ENCODE measurements at places on chromosomes 12 and 14.

DNA sequence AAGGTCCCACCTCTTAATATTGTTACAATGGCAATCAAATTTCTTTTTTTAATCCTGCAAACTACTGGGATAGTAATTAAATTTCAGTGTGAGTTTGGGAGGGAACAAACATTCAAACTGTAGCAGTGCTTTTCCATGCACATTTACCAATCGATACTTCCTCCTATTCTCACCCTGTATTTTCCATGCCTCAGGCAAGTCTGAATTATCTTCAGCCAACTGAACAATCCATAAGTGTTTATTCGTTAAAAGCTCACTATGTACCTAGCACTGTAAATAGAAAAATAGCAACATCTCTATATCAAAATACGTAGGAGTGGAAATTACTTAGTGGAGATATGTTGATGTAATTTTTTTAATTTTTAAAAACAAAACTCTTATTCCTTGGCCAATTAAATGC, 43.5 kb downstream of the CCDC177 start:
- no peak for DNase-seq

- no peak for DNase-seq
Observed at GRCh38 chr12:113684908-113685782, 213.5 kb upstream of the LHX5 start.

GRCh38 chr12:90058704-90059103, 350.1 kb upstream of the ATP2B1 start:
- DNase-seq, result no peak

DNA sequence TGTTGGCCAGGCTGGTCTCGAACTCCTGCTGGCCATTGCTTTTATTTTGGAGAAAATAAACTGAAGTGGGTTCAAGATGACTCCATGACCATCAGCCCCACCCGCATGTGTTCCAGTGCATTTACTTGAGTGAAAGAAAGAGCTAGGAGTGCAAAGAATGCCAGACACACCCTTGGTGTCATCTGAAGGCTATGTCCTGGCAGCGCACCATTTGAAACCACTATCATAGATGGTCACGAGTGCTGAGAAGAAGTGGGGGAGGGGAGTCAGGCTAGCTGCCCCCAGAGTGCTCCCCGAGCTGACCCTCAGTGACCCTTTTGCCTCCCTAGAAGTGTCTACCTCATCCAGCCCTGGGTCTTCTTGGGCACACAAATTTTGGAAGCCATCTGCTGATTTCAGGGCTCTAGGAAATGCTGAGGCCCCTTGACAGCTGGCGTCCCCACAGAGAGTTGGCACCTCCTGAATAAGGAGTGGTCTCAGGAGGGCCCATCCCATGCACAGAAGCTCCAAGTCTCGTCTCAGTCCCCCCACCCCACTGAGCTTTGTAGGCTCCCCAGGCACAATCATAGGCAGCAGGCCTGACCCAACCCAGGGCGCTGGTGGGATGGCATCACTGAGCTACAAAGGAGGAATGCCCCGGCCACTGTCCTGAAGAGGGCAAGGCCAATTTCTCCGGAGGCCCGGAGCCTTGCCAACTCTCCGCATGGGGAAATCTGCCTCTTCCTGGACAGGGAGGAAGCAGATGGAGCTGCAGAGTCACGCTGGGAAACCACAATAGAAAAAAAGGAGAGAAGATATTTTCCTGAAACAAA, 28.0 kb downstream of the PXN start:
- DNase-seq, result no peak

GRCh38 chr14:92037989-92038388, 1.9 kb downstream of the TRIP11 start:
- no peak for DNase-seq

DNA sequence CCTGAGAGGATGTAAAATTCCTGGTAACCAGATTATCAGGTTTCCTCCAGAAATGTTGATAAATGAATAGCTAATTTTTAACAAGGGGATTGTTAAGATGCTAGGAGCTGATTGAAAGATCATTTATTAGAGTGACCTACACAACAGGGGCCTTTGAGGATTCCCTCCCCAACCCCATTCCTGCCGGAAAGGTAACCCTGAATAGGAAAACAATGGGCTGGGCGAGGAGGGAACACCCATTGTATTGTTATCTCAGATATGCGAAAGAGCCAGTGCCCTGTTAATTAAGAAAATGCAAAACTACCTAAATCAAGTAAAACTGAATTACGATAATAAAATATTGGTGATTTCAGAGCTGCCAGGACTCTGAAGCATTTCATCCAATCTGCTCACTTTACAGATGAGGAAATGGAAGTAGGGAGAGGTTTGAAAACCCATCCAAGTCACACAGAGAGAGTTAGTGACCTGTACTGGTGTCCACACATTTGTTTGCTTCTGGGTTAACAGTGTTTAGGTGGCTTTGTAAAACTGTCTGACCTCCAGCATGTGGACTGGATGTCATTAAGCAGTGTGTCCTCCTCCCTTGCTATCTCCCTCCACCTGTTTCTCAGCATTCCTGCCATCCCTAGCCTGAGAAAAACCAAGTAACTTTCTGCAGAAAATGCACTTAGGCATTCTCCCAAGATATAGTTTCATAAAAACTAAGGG, 214.8 kb downstream of the TTC6 start:
- DNase-seq, result no peak

DNA sequence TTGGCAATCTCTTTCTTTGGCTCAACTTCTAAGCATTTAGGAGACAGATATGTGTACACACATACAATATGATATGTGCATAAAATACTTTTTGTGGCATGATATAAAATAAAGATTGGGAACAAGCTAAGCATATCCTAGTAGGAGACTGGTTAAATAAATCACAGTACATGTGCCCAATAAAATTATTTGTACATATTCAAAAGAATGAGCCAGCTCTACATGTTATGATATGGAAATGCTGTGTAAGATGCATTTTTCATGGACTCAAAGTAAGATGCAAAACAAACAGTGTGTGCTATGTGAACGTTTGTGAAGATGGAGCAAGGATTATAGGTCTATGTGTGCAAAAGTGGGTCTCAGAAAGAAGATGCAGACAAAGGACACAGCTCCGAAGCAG, 311.4 kb downstream of the TMEM132D start:
- no peak for DNase-seq

DNA sequence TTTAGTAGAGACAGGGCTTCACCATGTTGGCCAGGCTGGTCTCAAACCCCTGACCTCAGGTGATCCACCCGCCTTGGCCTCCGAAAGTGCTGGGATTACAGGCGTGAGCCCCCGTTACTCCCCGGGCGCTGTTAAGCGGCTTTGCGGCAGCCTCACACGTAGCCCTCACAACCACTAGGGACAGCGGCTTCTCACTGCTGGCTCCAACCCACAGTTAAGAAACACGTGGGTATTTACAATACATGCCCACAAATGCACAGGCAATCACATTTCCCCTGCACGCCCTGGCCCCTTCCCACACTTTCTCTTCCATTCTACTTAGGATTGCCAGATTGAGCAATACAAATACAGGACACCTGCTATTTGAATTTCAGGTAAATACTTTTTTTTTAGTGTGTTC, 37.0 kb upstream of the EIF5 start:
- DNase-seq, result no peak

DNA sequence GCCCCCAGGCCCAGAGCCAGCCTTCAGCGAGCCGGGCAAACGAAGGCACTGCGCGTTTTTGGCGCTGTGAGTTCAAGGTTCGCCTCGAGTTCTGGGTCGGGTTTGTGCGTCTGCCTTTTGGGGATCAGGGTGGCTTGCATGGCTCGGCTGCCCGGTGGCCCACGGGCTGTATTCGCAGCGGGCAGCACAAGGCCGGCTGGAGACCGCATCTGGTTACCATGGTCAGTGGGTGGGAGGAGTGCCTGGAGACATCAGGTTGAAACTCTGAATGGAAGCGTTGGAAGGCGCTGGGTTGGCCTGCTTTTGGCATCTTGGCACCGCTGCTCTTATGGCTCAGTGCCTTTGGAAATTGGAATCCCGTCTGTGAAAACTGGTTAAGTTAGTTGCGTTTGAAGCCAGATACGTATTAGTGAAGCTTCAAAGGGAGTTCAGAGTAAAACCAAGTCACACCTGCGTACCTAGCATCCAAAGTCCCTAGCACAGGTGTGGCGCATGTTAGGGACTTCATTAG, 50.9 kb downstream of the SNAPC1 start:
- DNase-seq, result no peak

- DNase-seq, result no peak
Observed at GRCh38 chr12:41289501-41289900, 101.4 kb downstream of the PDZRN4 start.

DNA sequence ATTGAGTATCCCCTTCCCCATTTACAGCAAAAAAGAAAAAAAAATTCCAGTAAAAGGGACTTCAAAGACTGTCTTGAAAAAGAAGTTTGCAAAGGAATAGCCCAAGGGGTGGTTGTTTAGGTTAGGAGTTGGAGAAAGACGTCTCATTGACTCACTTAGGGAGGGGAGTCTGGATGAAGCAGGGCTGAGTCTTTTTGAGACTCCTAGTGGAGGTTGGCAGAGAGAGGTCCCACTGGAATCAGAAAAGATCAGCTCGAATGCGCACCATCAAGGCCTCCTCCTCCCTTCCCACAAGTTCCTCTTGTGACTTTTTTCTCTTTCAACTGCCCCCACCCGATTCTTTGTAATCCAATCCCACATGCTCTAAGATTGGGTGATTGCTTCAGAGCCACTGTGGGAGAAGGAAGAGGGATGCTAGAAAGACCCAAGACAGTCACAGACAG, 1.9 kb downstream of the ARHGEF40 start:
- DNase-seq, result no peak

GRCh38 chr14:69149461-69150244, 3.3 kb downstream of the DCAF5 start:
- no peak for DNase-seq

- DNase-seq, result no peak
Observed at GRCh38 chr14:38065106-38065762, 142.5 kb upstream of the SSTR1 start.

DNA sequence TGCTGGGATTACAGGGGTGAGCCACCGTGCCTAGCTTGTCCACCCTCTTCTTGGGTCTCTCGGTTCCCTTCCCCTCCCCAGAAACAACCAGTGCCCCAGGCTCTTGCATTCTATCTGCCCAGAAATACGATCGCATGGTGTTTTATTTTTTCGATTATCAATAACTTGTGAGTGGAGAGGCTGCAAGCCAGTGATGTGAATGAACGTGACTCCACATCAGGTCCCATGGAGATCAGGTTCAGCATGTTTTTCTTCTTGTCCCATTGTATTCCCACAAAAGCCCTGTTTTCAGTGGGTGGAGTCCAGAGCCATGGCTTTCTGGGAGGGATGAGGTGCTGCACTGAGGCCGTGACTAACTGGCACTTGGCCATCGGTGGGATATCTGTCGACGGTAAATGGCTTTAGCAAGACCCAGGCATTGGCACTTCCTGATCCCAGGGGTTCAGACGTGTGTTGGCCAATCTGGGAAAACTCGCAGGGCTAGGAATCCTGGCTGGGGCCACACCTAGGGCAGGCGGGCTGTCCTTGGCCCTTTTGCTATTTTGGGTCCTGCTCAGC, 12.7 kb upstream of the HNF1A start:
- DNase-seq, result no peak

- no peak for DNase-seq
Observed at GRCh38 chr14:52241087-52241793, 26.3 kb upstream of the PTGDR start.

DNA sequence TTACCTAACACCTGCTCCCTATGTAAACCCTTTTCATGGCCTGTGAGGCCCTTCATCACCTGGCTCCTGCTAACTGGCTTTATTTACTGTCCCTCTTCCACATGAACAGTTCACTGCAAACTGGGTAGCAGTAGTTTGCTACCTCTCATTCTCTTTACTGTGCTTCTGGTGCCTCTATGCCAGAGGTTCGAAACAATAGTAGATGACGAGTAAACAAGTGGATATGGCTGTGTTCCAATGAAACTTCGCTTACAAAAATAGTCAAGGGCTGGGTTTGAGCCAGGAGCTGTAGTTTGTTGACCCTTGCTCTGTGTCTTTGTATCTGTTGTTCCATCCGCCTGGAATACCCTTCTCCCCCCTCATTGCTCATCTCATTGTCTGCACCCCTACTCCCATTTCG, 233.6 kb upstream of the RMST start:
- DNase-seq, result no peak

DNA sequence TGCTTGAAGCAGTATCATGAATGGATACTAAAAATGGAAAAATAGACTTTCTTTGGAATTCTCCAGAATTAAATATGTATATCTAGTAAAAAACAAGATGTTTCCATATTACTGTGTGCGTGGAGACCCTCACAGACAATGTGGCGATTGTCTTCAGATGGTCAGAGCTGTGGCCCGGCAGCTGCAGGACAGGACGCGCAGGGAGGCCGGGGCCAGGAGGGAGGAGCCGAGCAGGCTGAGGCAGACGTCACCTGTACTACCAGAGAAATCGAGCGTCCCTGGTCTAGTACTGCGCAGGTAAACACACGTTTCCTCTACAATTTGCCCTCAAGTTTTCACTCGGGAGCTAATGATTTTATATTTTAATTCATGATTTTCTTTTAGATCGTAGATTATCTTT, 22.8 kb downstream of the DDX51 start:
- no peak for DNase-seq

DNA sequence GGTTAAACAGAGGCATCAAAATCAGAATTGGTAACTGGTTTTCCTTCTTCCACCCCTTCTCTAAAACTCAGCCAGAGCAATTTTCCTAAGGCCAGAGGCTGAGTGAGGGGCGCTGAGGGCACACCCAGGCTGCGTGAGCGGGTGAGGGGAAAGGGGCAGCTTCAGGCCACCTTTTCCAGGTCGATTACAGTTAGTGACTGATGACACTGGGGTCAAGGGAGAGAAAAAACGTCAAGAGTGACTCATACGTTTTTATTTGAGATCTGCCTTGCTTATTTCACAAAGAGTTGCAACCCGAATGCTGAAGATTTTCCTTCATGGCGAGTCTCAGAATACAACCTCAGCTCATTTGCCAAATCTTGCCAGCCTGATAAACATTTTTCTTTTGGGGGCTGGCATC, 46.7 kb upstream of the EVL start:
- DNase-seq, result no peak

- DNase-seq, result no peak
Observed at GRCh38 chr12:10214895-10215267, 2.2 kb downstream of the GABARAPL1 start.

DNA sequence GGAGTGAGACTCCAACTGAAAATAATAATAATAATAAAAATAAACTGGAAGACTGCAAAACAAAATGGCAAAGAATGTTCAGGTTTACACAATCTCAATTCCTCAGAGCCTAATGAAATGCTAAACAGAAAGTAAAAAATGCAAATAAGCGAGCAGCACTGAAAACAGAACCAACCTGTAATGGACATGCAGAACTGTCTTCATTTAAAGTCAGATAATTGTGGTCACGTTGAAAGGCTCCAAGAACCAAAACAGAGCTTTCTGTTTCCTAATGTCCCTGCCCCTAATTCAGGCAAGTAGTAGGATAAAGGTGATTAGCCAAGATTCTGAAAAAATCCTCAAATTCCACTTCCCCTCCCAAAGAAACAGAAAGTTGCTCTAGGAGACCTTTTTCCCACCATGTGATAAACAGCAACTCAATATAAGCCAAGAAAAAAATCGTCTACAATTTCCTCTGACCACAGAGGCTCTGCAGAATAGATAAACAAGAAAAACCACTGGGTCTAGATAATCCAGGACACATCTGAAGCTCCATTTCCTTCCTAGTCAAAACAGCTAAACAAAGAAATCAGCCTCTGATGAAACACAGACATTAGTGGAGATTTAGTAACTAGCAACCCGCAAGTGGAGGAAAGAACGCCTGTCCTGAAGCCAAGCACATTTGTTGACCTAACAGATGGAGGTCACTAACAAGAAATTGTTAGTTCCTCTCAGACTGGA, 3.0 kb downstream of the MIS18BP1 start:
- no peak for DNase-seq

GRCh38 chr12:21941506-21942376, 515 bp upstream of the ABCC9 start:
- no peak for DNase-seq

- DNase-seq, result no peak
Observed at GRCh38 chr12:31298922-31299321, 27.0 kb downstream of the SINHCAF start.

Measured in esophagus squamous epithelium (tissue), 5 donors.